ENCODE measurements at places on chromosomes 6 and 20. TPM values are rescaled to one million over a fixed set of nuclear protein-coding genes. Genes with fewer than 3 reads are reported as not detected.
A peak's percentile ranks its signal among the peaks of the same experiment; 100 is the strongest.

DNA sequence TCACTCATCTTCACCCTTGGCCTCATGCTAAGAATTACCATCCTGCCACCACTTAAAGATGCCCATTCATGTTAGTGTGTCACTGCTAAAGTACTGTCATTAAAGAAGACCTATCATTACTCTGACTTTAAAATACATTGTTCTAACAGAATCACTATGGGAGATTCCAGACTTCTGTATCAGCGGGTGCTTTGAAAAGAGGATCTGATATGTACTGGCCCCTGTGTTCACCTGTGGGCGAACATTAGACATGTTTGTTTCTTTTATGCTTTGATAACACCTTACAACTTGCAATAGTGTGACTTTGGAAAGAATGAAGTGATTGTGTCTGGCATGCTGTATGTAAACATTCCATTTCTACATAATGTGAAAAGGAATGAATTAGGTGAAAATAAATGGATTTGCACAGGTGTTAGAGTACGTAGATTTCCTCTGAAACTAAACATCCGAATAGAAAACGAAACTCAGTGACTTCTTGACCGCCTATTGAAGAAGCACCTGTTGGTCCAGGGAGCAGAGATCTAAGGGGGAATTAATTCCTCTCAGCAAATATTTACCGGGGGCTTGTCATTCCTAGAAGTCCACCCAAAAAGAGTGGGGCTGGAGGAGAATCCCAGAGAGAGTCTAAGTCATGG lies 132.3 kb downstream of the CARMIL1 start:
- no peak for DNase-seq
- H3K27ac ChIP-seq: no peak overlapping the region
- no peaks in the 10 kb centered on the region for H3K27me3 ChIP-seq
- no peak overlapping the region for H3K4me3 ChIP-seq
- no peaks in the 10 kb centered on the region for H3K36me3 ChIP-seq

- no peak for DNase-seq
- peaks cover 5% of the 10 kb centered on the region for H3K4me1 ChIP-seq
- H3K27ac ChIP-seq: no peak overlapping the region
- H3K36me3 ChIP-seq: peaks cover 34% of the 10 kb centered on the region
Observed at GRCh38 chr6:169668203-169668847, 33.5 kb downstream of the WDR27 start.

Gene VNN1
- not detected for total RNA-seq

- no peaks in the 10 kb centered on the region for H3K4me1 ChIP-seq
- H3K36me3 ChIP-seq: no peaks in the 10 kb centered on the region
- no peak overlapping the region for H3K4me3 ChIP-seq
- H3K27me3 ChIP-seq: no peaks in the 10 kb centered on the region
Observed at GRCh38 chr20:43539975-43540672, 18.7 kb upstream of the SGK2 start.

- peaks cover 6% of the 10 kb centered on the region for H3K27me3 ChIP-seq
- DNase-seq: no peak
- H3K36me3 ChIP-seq: no peaks in the 10 kb centered on the region
- H3K4me3 ChIP-seq: no peak overlapping the region
- peaks cover 2% of the 10 kb centered on the region for H3K4me1 ChIP-seq
Observed at GRCh38 chr6:19994909-19995308, 157.7 kb downstream of the ID4 start.

DNA sequence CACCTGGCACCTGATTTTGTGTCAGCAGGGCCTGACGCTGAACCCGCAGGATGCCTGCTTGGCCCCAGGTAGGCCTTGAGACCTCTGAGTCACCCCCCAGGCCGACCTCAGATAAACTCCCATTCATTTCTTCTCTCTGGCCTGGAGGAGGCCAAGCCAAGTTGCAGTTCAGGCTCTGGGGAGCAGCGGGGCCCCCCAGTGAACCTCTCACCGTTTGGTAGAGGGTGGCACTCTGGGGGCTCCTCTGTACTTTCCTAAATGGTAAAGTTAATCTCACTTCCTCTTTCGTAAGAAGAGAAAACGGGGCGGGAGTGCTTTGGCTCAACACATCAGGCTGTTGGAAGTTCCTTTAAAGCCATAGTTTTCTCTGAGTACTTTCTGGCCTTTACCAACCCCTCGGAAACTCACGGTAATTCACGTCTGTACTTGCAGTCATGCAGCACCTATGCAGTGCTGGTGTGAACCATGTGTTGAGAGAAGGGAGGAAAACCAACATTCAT lies 2.8 kb downstream of the SIRPA start:
- H3K36me3 ChIP-seq: no peaks in the 10 kb centered on the region
- H3K4me3 ChIP-seq: no peak overlapping the region
- DNase-seq: peak; percentile 11
- H3K27ac ChIP-seq: no peak overlapping the region
- H3K27me3 ChIP-seq: peaks cover 48% of the 10 kb centered on the region
- no peaks in the 10 kb centered on the region for H3K4me1 ChIP-seq

Gene SNX3
- 62.5 TPM for total RNA-seq

Measured in activated CD8-positive, alpha-beta T cell treated with anti-CD3 and anti-CD28 coated beads for 36 hours (primary cell).